ENCODE measurements at places on chromosomes 6 and 20. TPM values are rescaled to one million over a fixed set of nuclear protein-coding genes. Genes with fewer than 3 reads are reported as not detected.

DNA sequence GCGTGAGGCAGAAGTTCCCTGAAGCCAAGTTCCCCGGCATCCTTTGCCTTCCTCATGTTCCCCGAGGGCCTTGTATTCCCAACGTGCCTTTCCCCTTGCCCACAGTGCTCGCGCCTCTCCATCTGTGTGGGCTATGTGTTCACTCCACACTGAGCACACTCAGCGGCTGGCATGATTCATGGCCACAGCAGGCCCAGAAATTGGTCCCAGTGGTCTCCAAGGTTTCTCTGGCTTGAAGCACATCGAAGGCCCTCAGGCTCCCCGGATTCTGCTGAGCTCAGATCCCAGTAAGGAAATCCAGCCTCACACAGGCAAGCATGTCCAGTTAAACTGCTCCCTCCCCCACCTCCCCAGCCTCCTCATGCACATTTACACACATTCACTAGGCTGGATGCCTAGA, 123.6 kb downstream of the ISM1 start:
- DNase-seq = no peak

GRCh38 chr20:9467995-9468394, 46.4 kb upstream of the LAMP5 start:
- DNase-seq = no peak

GRCh38 chr6:112187736-112188135, 66.6 kb downstream of the LAMA4 start:
- DNase-seq = no peak

GRCh38 chr6:151269321-151269995, 29.7 kb downstream of the AKAP12 start:
- peak; percentile 50 for DNase-seq

DNA sequence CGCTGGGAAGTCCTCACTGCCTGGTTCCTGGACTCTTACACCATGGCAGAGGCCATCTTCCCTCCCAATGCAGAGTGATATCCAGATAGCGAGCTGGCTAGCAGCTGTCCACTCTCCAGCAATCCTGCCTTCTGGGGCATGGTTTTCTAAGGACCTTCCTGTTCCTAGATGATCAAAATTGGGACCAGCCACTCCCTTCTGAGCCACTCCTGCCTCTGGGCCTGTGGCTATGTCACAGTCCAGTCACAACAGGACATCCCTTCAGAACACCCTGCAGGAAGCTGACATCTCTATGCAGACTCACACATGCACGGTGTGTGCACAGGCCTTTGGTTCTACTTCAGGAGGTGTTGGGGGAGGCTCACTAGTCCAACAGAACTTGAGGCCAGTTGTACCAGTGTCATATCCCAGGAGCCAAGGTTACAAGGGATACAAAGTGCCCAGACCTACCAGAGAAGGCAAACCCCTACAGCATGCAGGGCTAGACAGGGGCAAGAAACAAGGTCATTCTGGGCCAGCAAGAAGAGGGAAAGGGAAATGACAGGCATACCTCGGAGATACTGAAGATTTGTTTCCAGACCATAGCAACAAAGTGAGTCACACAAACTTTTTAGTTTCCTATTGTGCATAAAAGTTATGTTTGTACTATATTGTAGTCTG, 2.7 kb upstream of the MCCD1 start:
- peak; percentile 57 for DNase-seq

GRCh38 chr6:109373762-109374161, 8.5 kb downstream of the CD164 start:
- DNase-seq = no peak

DNA sequence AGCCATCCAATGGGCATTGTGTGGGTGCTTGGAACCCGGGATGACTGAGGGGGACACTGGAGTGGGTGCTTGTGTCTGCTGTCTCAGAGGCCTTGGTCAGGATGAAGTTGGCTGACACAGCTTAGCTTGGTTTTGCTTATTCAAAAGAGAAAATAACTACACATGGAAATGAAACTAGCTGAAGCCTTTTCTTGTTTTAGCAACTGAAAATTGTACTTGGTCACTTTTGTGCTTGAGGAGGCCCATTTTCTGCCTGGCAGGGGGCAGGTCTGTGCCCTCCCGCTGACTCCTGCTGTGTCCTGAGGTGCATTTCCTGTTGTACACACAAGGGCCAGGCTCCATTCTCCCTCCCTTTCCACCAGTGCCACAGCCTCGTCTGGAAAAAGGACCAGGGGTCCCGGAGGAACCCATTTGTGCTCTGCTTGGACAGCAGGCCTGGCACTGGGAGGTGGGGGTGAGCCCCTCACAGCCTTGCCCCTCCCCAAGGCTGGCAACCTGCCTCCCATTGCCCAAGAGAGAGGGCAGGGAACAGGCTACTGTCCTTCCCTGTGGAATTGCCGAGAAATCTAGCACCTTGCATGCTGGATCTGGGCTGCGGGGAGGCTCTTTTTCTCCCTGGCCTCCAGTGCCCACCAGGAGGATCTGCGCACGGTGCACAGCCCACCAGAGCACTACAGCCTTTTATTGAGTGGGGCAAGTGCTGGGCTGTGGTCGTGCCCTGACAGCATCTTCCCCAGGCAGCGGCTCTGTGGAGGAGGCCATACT, 49.4 kb downstream of the PYGB start:
- DNase-seq = no peak

DNA sequence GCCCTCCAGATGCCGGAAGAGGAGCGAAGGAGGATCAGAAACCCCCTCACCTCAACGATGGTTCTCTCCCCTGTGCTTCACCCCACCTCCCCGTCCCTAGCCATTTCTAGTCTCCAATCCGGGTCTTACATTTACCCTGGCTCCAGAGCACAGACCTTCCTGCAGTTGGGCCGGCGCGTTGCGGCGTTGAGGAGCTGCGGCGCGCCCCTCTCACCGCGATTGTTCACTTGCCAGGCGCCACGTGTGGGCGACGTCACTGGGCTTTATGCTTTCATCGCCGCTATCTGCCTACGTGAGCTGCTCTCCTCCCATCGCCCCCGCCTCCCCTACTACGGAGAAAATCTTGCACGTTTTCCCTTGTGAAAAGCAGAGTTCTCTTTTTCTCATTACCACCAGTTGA, at the start of gene CRISP2:
Gene CRISP2 (minus strand): TSS at position 198 of the 400 bp plus-strand sequence. CDS start 4,347 bp downstream, outside the sequence.
- DNase-seq = no peak

DNA sequence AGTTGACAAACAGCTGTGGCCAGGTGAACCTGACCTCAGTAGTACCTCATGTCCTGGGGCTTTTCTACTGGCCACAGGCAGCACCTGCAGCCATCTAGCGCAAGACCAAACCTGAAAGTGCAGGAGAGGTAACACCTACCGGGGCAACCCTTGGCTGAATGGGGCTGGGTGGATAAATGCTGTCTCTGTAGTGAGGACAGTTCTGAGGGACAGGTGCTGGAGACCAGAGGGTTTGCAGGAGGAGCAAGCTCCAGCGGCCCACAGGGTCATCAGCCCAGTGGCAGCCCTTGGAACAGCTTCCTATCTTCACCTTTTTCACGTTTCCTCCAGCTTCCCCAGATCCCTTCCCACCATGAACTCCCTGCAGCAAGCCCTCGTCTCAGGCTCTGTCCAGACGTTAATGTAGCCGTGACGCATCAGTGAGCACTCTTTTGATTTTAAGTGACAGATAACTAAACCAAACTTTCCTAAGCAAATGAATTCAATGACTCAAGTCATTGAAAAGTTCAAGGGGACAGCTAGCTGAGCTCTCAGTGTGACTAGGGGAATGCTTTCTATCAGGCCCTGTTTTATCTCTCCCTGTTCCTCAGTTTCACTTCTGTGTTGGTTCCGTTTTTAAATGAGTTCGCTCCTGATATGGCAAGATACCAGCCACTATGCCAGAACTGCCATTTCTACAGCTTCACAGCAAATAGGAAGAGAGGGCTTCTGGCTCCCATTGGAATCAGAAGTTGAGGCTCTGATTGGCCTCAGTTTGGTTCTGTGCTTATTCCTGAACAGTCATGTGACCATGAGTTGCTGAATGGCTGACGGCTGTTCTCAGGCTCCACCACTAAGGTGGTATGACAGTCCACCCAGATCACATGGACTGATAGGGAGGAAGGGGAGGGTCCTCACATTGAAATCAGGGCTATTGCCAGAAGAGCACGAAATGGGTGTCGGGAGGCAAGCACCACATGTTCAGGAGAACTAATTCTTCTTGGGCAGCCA, 12.1 kb upstream of the PFDN4 start:
- DNase-seq = no peak

DNA sequence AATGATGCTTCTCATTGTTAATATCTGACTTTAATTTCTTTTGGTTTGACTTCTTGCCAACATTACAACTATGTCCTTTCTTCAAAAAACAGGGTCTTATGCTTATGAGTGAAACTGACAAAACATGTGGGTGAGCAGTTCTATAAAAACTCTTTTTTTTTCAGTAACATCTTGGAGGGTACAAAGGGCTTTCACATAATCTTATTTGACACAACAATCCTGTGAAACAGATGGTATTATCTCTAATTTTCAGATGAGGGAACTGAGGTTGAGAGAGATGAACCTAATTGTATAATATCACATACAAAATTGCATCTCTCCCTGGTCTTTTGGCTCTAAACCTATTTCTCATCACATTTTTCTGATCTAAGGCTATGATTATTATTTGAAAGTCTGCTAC, 38.3 kb downstream of the MAPK14 start:
- no peak for DNase-seq

DNA sequence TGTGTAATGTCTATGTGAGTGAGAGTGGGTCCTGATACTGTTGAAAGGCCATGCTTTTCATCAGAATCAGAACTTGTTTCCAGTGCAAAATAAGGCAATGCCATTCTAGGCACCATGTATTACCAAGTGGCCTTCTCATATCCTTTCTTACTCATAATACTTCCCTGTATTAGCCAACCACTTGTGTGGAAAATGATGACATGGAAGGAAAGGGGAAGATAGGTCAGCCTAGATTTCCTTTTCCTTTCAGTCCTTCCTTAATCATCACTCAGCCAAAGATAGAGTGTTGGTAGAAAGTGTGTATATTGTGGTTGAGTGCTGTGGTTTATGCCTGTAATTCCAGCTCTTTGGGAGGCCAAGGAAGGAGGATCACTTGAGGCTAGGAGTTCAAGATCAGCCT, 158.6 kb upstream of the PREP start:
- no peak for DNase-seq

GRCh38 chr6:6006428-6007365, at the start of gene NRN1:
NRN1 (minus strand) TSS chr6:6006925; CDS start chr6:6006749, 176 bp downstream.
- no peak for DNase-seq

The KHDC1 gene
- 1.7 TPM for total RNA-seq

The FAM217B gene
- 3.9 TPM for total RNA-seq

The C20orf204 gene
- total RNA-seq = 0.18 TPM

The CTAGE9 gene
- total RNA-seq = not detected

The NKAPL gene
- 0.83 TPM for total RNA-seq

The CCR6 gene
- not detected for total RNA-seq

All from IMR-90 (cell line).